ENCODE measurements at places on chromosomes 2 and 18. TPM values are rescaled to one million over a fixed set of nuclear protein-coding genes. Genes with fewer than 3 reads are reported as not detected.

DNA sequence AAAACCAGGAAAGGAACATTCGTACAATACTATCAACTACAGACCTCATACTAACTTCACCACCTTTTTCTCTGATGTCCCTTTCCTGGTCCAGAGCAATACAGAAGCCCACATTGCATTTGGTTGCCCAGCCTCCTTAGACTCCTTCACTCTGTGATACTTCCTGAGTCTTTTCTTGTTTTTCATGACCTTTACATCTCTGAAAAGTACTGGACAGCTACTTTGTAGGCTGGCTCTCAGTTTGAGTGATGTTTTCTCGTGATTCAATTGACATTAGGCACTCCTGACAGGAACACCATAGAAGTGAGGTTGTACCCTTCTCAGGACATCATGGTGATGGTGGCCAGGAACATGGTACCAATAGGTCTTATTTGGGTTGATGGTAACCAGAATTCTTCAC lies 185.9 kb upstream of the SLC39A10 start:
- no peaks in the 10 kb centered on the region for H3K27me3 ChIP-seq
- no peaks in the 10 kb centered on the region for H3K36me3 ChIP-seq
- H3K27ac ChIP-seq: no peak overlapping the region

The MRO gene
- not detected for total RNA-seq

DNA sequence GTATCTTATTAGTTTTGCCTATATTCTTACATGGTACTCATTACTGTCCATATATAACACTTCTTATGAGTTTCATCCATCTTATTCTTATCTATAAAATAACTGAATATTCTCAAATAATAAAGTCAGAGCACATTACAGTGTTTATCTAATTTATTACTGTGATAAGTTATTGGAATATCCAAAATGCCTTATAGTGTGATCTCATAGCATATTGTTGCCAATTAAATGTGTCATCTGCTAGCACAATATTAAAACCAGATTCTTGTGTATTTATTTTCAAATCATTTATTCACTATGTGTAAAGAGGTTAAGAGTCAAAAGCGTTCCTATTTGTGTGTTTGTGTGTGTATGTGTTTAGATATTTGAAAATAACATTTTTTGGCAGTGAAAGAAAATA lies 151.9 kb downstream of the WDR7 start:
- peaks cover 4% of the 10 kb centered on the region for H3K4me1 ChIP-seq
- peaks cover 17% of the 10 kb centered on the region for H3K36me3 ChIP-seq
- no peaks in the 10 kb centered on the region for H3K27me3 ChIP-seq
- DNase-seq: no peak
- H3K4me3 ChIP-seq: no peak overlapping the region

GRCh38 chr2:181041661-181042060 lies 61.3 kb downstream of the UBE2E3 start:
- peak; percentile 29 for DNase-seq
- no peak overlapping the region for H3K4me3 ChIP-seq
- peaks cover 24% of the 10 kb centered on the region for H3K4me1 ChIP-seq
- no peak overlapping the region for H3K27ac ChIP-seq
- H3K27me3 ChIP-seq: no peaks in the 10 kb centered on the region

GRCh38 chr2:16774980-16775898 lies 109.6 kb upstream of the CYRIA start:
- peaks cover 3% of the 10 kb centered on the region for H3K27me3 ChIP-seq
- no peak overlapping the region for H3K4me3 ChIP-seq
- no peaks in the 10 kb centered on the region for H3K36me3 ChIP-seq
- DNase-seq: no peak
- H3K27ac ChIP-seq: no peak overlapping the region

DNA sequence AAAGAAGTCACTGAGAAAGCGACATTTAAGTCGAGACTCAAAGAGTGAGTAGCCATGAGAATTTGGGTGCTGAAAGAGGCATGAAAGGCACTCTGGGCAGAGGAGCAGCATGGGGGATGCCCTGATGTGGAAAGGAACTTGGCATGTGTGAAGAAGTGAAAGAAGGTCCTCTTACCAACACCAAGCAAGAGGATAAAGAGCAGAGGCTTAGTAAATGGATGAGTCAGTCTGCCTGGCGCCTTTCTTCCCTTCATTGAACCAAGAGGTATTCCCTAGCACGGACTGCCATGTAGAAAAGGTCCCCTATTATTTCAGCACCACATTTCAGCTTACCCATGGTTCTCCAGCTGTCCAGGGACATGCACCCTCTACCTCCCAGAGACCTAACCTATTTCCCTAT lies 221.1 kb upstream of the NRP2 start:
- peaks cover 6% of the 10 kb centered on the region for H3K4me1 ChIP-seq
- no peak for DNase-seq
- H3K27me3 ChIP-seq: peaks cover 14% of the 10 kb centered on the region
- H3K27ac ChIP-seq: no peak overlapping the region

DNA sequence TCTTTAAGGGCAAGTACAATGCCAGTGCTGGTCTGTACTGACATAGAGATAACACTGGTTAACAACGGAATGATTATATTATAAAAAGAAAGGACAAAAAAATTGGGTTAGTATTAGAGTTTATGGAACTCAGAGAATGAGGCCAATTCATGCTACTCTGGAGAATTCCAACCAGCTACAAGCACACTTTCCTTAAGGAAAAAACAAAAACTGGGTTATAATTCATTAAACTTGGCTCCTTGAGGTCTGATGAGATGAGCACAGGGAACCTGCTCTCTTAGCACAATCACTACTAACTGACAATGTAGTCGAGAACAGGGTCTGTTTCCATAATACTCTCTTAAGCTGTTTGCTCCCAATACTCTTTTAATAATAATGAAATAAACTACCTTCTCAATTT lies 165.3 kb downstream of the NRXN1 start:
- no peak overlapping the region for H3K4me3 ChIP-seq
- no peak for DNase-seq
- no peaks in the 10 kb centered on the region for H3K4me1 ChIP-seq
- H3K36me3 ChIP-seq: no peaks in the 10 kb centered on the region
- H3K27ac ChIP-seq: no peak overlapping the region

DNA sequence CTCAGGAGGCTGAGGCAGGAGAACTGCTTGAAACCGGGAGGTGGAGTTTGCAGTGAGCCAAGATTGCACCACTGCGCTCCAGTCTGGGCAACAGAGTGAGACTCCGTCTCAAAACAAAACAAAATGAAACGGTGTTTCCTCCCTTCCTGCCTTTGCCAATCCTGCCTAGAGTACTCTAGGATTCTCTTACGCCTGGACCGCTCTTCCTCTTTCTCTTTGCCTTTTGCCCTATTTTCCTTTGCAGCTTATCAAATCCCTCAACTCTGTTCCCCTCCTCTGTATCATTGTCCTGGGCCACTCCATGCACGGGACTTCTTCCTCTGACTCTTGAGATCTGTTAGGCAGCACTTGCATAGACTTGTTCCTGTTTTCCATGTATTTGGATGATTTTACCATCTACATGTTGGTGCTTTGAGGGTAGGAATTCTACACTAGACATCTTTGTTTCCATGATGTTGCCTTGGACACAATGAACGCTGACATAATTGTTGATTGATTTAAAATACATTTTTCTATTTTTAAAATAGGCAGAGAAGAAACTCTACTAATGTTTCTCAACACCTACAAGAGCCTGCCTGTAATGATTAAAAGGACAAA lies 24.8 kb upstream of the ACYP2 start:
- H3K36me3 ChIP-seq: no peaks in the 10 kb centered on the region
- H3K27ac ChIP-seq: no peak overlapping the region
- peaks cover 23% of the 10 kb centered on the region for H3K4me1 ChIP-seq
- H3K27me3 ChIP-seq: no peaks in the 10 kb centered on the region

- H3K27ac ChIP-seq: no peak overlapping the region
- H3K27me3 ChIP-seq: no peaks in the 10 kb centered on the region
- DNase-seq: no peak
Measured at GRCh38 chr2:233519787-233520611, 46.6 kb downstream of the USP40 start.

DNA sequence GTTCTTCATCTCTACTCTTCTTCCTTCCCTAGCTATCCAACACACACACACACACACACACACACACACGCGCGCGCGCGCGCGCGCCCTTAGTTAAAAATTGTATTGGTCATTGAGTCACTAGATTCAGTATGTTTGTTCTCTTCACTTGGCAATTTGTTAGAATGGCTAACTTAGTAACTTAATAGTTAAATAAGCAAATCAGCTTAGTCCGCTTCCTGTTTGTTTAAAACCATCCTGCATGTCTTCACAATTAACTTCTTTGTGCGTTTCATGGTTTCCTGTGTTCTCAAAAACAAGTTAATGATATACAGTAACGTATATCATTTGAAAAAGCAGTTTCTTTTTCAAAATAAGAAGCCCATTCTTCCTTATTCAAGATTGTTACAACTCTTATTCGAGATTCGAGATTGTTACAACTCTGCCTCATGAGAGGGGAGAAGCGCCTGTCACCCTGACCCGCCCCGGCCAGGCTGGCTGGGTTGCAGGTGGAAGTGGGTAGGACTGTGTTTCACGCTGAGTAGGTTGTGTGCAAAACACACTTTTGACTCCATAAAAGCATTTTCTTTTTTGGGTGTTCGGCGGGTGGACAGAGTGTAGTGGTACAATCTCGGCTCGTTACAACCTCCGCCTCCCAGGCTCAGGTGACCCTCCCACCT lies 9.5 kb upstream of the CNNM3 start:
- peaks cover 1% of the 10 kb centered on the region for H3K36me3 ChIP-seq
- H3K27ac ChIP-seq: peak overlapping the region; percentile 68
- peak overlapping the region; percentile 45 for H3K4me3 ChIP-seq
- H3K4me1 ChIP-seq: peaks cover 13% of the 10 kb centered on the region
- H3K27me3 ChIP-seq: no peaks in the 10 kb centered on the region

- no peak overlapping the region for H3K4me3 ChIP-seq
- H3K27ac ChIP-seq: no peak overlapping the region
- H3K27me3 ChIP-seq: no peaks in the 10 kb centered on the region
- H3K4me1 ChIP-seq: no peaks in the 10 kb centered on the region
- DNase-seq: no peak
Measured at GRCh38 chr2:15642011-15642814, 50.5 kb downstream of the DDX1 start.

- no peak overlapping the region for H3K27ac ChIP-seq
- H3K4me1 ChIP-seq: no peaks in the 10 kb centered on the region
- no peak for DNase-seq
- H3K27me3 ChIP-seq: peaks cover 1% of the 10 kb centered on the region
Measured at GRCh38 chr2:66509326-66509811, 74.4 kb downstream of the MEIS1 start.

The COL3A1 gene
- total RNA-seq: not detected

All from activated CD4-positive, alpha-beta memory T cell treated with anti-CD3 and anti-CD28 coated beads for 36 hours (primary cell).